ENCODE measurements at places on chromosomes 6 and 20. TPM values are rescaled to one million over a fixed set of nuclear protein-coding genes. Genes with fewer than 3 reads are reported as not detected.

Gene ZNF451
- total RNA-seq, result 61.0 TPM

Gene MYB
- 7.5 TPM for total RNA-seq

Gene MANEA
- 19.9 TPM for total RNA-seq

Gene VSX1
- not detected for total RNA-seq

Gene KIAA0408
- total RNA-seq, result 2.6 TPM

Gene TSBP1
- total RNA-seq, result not detected

Gene PROCR
- 1.3 TPM for total RNA-seq

Gene BFSP1
- 0.55 TPM for total RNA-seq

Gene PCNA
- 607 TPM for total RNA-seq

Gene SLC44A4
- not detected for total RNA-seq

Gene RCAN2
- not detected for total RNA-seq

Gene IMPG1
- total RNA-seq, result not detected

Gene CRISP3
- total RNA-seq, result not detected

Gene SIM1
- total RNA-seq, result not detected

Gene TFAP2A
- not detected for total RNA-seq

Gene FAM209A
- total RNA-seq, result 2.1 TPM

Gene OR2J3
- not detected for total RNA-seq

Gene PDE7B
- total RNA-seq, result 0.34 TPM

Gene TTPAL
- total RNA-seq, result 18.4 TPM

Gene TCP11
- total RNA-seq, result not detected

Gene IL17F
- not detected for total RNA-seq

Gene ULBP3
- total RNA-seq, result 1.8 TPM

Gene OR2J1
- not detected for total RNA-seq

Gene ZKSCAN4
- 7.7 TPM for total RNA-seq

Gene ABHD16A
- 55.4 TPM for total RNA-seq

Gene RNF5
- total RNA-seq, result 40.4 TPM

Gene LINC00237
- total RNA-seq, result not detected

Gene C6orf47
- 22.5 TPM for total RNA-seq

Gene TDRD6
- total RNA-seq, result not detected

Gene FAM83D
- 25.6 TPM for total RNA-seq

Gene PLG
- total RNA-seq, result 0.55 TPM

Gene OR12D1
- total RNA-seq, result not detected

Gene MAS1
- total RNA-seq, result not detected
